Stimulated activated naive CD4-positive, alpha-beta T cell (primary cell): ENCODE measurements at places on chromosomes 12 and 14.

- peak; percentile 32 for DNase-seq
These were observed 48.6 kb upstream of the GTF2A1 start for GRCh38 chr14:81269100-81269978.

DNA sequence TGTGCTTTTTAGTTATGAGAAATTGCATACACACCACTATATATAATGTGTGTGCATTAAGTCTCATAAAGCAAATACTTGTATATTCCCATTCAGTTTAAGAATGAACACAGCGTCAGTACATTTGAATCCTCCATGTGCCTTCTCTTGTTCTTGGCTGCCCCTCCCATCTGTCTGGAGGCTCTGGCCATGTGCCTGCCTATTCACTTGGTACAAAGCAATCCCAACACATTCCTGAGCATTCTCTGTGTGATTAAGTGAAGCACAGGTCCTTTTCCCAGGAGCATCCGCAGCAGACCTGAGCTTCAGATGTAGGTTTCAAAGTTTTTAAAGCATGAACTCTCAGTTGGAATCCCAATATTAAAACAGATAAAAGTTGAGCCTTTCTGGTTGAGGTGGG, 58.7 kb downstream of the POLR3B start:
- DNase-seq = no peak

- no peak for DNase-seq
These were observed 206.4 kb downstream of the PIK3C2G start for GRCh38 chr12:18467620-18468245.

GRCh38 chr12:83365317-83365716, 678.6 kb downstream of the TMTC2 start:
- no peak for DNase-seq

DNA sequence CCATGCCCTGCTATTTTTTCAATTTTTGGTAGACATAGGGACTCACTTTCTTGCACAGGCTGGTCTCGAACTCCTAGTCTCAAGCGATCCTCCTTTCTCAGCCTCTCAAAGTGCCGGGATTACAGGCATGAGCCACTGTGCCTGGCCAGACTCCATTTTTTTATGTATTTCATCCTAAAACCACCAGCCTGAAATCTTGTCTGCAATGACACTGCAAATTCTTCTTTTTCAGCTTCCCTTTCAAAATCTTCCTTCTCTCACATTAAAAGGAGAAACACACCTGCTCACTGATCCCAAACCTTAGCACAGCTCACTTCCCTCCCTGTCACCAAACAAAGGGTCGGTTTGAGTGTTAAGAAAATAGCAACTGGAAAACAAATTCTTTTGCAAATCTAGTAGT, 62.6 kb downstream of the PPP2R5E start:
- DNase-seq = no peak

GRCh38 chr12:38907201-38907923, 2.0 kb upstream of the CPNE8 start:
- DNase-seq = no peak

- no peak for DNase-seq
These were observed 56.7 kb upstream of the AEBP2 start for GRCh38 chr12:19382563-19382962.

DNA sequence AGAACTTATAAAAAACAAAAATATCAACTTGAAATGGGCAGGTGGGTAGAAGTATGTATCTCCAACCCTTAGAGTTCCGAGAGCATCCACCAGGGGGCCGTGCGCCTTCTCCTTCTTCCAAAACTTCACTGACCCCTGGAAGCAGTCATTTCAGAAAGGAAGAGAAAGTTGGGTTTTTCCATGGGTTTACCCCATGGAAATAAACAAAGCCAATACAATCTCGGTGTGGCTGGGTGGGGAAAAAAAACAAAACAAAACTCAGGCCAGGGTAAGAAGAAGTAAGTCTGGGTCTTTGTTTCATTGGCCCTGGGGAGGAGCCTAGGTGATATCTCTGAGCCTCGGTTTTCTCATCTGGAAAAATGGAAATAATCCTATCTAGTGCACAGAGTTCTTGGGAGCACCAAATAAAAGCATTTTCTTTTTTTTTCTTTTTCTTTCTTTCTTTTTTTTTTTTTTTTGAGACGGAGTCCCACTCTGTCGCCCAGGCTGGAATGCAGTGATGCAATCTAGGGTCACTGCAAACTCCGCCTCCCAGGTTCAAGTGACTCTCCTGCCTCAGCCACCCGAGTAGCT, 33.6 kb upstream of the HNF1A start:
- DNase-seq = peak; percentile 48

- no peak for DNase-seq
These were observed 11.8 kb upstream of the AMN1 start for GRCh38 chr12:31740628-31741027.

GRCh38 chr12:118187751-118188435, 52.0 kb downstream of the PEBP1 start:
- DNase-seq = no peak

- DNase-seq = no peak
These were observed 71.4 kb downstream of the MNAT1 start for GRCh38 chr14:60805841-60806430.

DNA sequence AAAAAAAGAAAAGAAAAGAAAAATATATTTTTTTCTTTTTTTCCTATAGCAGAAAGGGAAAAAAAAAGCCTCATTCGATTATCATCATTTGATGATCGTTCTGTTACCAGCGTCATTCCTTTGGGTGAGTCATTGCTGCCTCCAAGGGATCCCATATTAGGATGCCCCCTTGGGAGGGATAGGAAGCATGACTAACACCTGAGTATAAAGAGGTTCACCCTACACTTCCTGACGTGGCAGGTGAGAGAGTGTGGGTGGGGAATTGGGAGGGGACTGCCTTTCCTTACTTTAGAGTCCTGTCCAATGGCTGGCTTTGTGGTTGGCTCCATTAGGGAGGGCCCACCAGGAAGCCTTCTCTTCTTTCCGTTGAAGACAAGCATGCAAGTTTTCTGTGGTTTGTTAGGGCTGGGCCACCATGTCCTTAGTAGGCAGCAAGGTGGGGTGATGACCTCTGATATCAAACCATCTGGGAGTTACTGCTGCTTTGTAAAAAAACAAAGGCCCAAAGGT, 56.1 kb upstream of the FUT8 start:
- DNase-seq = no peak

DNA sequence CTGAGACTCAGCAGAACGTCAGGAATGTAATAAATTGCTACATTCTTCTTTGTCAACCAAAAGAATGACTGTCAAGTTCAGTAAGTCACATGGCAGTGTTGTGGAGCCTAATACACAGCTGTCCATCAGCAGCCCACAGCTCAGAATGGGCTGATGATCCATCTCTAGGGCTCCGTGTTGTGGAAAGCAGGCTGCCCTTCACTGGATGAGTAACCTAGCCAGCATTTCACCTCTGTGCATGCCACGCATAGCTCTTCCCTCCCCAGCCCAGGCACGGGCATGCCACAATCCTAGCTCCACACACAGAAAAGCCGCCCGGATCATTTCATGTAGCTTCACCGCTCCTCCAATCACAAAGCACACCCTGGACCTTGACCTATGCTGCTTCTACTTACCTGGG, 878.0 kb upstream of the TMEM132C start:
- DNase-seq = no peak

- DNase-seq = no peak
These were observed at the start of gene FOXG1 for GRCh38 chr14:28766469-28766955. Gene FOXG1 (plus strand): TSS chr14:28766787. CDS start chr14:28767280, 493 bp downstream.

- no peak for DNase-seq
These were observed 66.4 kb upstream of the SRSF5 start for GRCh38 chr14:69700575-69700974.

DNA sequence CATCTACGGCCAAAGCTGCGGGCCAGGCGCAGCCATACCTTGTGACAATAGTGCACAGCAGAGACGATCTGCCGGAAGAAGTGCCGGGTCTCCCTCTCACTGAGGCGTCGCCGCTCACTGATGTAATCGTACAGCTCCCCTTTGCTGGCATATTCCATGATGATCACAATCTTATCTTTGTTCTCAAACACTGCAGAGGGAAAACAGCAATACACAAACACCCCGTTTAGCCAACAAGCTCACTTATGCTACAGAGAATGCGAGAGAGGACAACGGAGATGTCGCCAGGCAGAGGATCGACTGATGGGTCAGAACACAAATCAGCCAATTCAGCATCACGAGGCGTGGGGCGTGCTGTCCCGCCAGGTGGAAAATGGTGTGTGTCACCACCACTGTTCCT, 52.1 kb downstream of the NUAK1 start:
- DNase-seq = no peak

GRCh38 chr12:107207931-107208525, 114.7 kb upstream of the CRY1 start:
- DNase-seq = no peak

- no peak for DNase-seq
These were observed 22.2 kb downstream of the SGPP1 start for GRCh38 chr14:63705561-63706070.

DNA sequence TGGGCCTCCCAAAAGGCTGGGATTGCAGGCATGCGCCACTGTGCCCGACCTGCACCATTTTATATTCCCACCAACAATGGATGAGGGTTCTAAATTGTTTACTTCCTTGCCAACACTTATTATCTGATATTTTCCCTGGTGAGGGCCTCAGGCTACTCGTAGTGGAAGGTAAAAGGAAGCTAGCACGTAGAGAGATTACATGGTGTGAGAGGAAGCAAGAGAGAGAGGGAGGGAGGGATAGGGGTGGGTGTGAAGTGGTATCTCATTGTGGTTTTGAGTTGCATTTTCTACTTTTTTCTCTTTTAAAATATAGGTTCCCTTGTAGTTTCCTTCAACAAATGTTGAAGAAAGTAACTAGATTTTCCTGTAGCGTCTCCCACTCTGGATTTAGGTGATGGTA, 30.9 kb downstream of the MYO1H start:
- no peak for DNase-seq

DNA sequence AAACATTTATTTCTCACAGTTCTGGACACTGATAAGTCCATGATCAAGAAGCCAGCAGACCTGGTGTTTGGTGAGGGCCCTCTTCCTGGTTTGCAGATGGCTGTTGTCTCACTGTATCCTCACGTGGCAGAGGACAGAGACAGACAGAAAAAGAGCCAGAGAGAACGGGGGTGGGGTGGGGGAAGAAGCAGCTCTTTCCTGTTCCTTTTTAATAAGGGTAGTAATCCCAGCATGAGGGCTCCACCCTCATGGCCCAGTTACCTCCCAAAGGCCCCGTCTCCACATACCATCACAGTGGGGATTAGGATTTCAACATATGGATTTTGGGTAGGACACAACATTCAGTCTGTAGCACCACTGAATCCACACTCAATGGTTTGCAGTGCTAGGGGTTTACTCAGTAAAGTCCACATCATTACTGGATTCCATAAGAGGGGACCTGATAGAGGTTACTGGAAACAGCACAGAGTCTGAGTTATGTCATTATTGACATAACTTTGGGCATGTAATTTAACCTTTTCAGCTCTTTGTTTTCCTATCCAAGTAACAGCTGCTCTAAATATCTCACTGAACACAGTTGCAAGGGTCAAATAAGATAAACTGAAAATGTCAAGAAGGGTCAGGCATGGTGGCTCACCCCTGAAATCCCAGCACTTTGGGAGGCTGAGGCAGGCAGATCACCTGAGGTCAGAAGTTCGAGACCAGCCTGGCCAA, 53.2 kb downstream of the RPAP3 start:
- no peak for DNase-seq

DNA sequence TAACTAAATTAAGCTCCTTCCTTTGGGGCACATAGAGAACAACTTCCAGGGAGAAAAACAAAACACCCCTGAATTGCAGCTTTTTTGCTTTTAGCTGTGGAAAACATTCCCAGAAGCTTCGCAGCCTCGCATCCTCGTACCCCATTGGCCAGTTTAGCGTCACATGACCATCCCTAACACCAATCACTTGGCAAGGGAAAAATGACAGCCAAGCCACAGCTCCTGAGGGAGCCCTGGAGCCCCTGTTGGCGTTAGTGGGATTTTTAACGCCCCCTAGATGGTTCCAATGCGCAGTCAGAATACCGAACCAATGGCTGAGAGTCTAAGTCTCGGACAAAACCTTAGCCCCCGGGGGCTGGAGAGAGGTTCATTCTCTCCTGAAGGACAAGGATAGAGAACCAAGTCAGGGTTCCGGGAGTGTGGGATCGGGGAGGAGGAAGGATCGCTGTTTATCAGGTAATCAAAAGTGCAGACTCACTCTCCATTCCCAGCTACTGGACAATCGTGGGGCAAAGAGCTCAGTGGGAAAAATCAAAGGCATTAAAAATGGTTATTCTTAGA, 135.6 kb upstream of the HIF1A start:
- no peak for DNase-seq

- DNase-seq = no peak
These were observed 347.3 kb downstream of the AACS start for GRCh38 chr12:125412506-125412905.

- DNase-seq = no peak
These were observed 66.3 kb upstream of the TCL1B start for GRCh38 chr14:95619785-95620417.

DNA sequence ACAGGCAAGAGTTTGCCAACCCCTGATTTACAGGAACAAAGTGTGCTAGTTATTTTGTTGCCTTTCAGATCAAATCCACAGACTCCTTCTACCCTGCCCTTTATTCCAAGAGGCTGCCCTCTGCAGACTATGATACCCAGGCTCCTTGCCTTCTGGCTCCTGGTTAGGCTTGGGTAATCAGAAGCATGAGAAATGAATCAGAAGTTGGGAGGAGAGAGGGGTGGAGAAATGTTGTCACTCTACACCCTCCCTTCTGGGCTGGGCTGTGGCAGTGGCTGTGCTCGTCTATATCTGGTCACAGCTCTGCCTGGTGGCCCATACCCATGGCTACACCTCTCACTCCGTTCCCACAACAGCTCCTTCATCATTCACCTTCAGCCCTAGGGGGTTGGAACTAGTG, 204.6 kb upstream of the PLXNC1 start:
- no peak for DNase-seq

GRCh38 chr14:22131749-22132476, 457.1 kb downstream of the DAD1 start:
- no peak for DNase-seq

DNA sequence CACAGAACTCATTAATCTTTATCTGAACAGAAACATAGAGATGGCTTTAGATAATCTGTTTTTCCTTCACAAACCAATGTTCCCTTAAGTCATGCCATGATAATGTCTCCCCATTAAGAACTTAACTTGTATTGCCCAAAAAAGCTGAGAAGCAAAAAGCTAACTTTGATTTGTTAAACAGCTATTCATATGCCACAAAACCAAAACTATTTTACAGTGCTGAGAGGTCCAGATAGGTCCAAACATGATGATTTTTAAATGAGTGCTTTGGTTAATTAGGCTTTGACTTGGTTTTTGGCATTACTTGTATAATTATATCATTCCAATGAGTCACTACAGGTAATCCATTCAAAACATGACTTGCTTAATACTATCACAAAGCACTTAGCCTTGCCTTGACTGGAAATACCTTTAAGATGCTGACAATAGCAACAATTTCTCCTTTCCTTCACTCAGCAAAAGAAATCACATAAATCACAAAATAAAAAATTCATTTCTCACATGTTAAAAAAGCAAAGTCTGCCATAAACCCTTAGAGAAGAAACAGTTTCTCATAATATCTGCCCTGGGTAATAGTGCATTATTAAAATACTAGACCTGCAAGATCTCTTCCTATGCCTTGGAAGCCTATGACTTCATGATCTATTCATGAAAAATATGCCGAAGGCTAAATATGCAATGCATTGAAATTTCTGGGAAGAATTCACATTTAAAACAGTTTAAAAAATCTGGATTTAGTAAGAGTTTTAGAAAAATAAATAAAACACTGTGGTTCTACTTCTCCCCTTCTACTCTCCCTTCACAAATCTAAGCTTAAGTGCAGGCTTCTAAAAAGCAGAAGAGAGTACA, 52.0 kb upstream of the SAV1 start:
- DNase-seq = no peak

- DNase-seq = no peak
These were observed 26.3 kb downstream of the FLRT2 start for GRCh38 chr14:85556267-85556666.
